ENCODE measurements at places on chromosomes 5 and 9. TPM values are rescaled to one million over a fixed set of nuclear protein-coding genes. Genes with fewer than 3 reads are reported as not detected.

LRRC19 gene
- not detected for total RNA-seq

MEIKIN gene
- total RNA-seq: 1.1 TPM

DNA sequence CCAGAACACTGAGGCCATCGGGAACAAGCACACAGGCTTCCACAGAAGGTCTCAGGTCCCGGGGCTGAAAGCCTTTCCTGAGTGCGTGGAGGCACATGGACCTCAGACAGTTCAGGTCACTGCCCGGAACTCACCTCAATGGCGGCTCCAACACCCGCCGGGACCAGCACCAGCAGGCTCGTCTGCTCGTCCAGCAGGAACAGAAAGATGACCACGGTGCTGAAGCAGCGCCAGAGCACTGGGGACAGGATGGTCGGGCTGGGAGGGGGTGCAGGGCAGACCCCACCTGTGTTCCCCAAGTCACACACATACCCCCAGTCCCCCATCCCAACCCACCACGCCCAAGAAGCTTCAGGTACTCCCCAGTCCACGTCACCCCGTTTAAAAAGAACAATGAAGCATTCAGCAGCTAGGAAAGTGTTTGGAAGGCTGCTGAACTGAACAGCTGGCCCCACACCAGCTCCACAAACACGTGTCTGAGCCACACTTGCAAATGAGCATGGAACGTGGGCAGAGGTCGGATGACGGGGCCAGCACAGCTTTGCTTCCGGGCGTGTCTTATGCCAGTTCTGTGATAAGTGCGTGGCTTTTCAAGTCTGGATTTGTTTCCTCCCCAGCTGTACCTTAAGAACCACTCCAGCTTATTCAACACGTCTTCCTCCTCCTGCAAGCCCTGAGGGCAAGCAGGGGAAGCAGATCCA lies 14.6 kb downstream of the CLPTM1L start:
- H3K4me3 ChIP-seq: no peak overlapping the region
- no peak for DNase-seq
- H3K36me3 ChIP-seq: peaks cover 54% of the 10 kb centered on the region
- H3K4me1 ChIP-seq: no peaks in the 10 kb centered on the region

DNA sequence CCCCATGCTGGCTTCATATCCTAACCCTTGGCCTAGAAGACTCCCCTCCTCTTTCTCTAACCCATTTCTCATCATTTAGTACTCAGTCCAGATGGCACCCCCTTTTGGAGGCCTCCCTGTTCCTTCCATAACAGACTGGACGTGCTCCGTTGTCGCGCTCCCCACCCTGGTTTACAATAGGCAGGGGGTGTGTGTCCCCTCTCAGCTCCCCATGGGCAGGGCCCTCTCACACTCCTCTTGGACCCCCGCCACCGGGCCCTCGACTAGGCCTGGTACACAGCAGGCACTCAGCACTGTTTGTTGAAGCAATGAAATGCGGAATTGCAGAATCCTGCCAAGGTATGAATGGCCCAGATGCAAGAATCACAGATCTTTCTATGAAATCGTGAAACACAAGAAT lies 227.4 kb downstream of the FSTL4 start:
- H3K4me1 ChIP-seq: no peaks in the 10 kb centered on the region
- H3K36me3 ChIP-seq: no peaks in the 10 kb centered on the region
- no peak overlapping the region for H3K27ac ChIP-seq
- no peak overlapping the region for H3K4me3 ChIP-seq
- DNase-seq: no peak

DNA sequence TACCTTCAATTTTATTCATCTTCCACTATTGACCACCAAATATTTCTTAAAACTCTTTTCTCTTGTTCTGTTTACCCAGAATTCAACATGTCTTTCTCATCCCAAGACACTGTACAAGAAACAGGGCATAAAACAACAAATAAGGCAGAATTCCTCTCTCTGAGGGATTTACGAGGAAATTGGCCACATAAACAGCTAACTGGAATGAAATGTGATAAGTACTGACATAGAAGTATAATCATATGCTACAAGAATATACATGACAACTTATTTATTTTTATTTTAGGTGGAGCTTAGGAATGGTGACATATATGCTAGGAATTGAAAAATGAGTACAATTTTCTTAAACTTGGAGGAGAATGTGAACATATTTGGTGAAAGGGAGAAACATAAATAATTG lies 48.8 kb upstream of the FBN2 start:
- no peaks in the 10 kb centered on the region for H3K27me3 ChIP-seq
- H3K4me1 ChIP-seq: no peaks in the 10 kb centered on the region
- DNase-seq: no peak
- H3K27ac ChIP-seq: no peak overlapping the region

Measured in natural killer cell (primary cell).